Amniotic stem cell (primary cell): ENCODE measurements at places on chromosomes 13 and 19.

DNA sequence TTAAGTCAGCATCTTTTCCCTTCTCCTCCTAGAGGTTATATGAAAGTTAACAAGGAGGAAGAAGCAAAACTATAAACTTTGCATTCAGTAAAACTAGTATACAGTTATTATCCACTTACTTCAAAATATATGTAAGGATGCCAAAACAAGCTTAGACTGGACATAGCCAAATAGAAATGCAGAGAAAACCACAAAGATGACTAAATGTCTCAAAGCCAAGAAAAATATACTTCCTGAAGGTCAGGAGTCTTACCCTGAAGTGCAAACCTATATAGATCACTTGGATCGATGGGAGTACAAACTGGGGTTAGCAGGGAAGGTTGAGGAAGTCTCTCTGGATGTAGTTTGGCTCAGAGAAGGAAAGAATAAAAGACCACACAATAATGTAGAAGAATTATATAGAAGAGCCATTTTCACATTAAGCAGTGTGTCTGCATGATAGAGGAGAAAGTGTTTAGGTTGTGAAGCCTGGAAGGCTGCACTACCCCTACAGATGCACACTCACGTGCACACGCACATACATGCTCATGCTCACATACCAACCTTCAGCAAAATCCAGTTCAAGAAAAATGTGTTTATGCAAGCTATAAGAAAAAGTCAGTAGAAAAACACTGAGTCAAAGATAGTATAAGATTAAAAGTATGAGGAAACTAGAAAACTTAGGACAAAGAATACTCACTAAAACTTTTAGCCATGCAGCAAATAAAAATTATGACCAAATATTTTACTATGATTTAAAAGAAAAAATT lies 112.1 kb upstream of the RXFP2 start:
- no peak for DNase-seq

DNA sequence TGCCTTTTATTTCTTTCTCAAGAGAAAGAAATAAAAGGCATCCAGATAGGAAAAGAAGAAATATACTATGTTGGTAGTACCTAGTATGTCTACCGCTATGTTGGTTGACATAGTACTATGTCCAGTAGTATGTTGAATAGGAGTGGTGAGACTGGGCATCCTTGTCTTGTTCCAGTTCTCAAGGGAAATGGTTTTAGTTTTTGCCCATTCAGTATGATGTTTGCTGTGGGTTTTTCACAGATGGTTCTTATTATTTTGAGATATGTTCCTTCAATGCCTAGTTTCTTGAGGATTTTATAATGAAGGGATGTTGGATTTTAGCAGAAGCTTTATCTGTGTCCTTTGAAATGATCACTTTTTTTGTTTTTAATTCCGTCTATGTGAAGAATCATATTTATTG lies 53.0 kb upstream of the CSNK1A1L start:
- no peak for DNase-seq

- no peak for DNase-seq
Observed at GRCh38 chr13:99296398-99296797, 10.8 kb downstream of the GPR183 start.

- DNase-seq = no peak
Observed at GRCh38 chr19:40756502-40757110, 5.6 kb downstream of the SNRPA start.

DNA sequence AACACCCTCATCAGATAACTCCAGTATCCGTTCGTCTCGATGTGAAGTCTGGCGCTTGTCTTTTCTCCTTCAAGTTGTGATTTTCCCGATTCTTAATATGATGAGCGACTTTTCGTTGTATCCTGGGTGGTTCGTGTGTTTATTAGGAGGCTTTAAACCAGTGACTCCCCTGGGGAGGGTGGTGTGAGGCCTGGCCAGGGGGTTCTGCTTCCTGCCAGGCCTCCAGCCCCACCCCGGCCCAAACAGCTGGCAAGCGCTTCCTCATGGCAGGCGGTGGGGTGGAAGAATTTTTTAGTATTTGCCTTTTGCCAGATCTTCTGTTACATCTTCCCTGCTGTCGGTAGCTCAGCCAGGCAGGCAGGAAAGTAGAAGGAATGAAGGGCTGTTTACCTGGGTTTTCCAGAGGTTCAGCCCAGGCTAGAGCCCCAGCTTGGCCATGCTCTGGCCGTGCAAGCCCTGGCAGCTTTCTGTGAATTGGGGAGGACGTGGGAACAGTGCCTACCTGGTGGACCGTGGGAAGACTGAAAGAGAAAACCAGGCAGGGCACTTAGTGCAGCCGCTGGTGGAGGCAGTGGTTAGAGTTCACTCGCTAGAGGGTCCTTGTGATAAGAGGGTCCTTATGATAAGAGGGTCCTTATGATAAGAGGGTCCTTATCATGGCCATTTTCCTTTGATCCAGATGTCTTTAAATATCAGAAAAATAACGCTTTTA lies 37.7 kb upstream of the DCUN1D2 start:
- no peak for DNase-seq

- no peak for DNase-seq
Observed at GRCh38 chr19:14843578-14843977, 5.1 kb downstream of the OR7A10 start.

GRCh38 chr13:97986835-97987234 lies 33.4 kb downstream of the IPO5 start:
- DNase-seq = no peak
